Right forelimb (tissue), 1 donor: ENCODE measurements at places on chromosomes 16 and 17.

GRCh38 chr17:789160-789840 is 7.1 kb downstream of the MRM3 start:
- DNase-seq, result peak; percentile 24

DNA sequence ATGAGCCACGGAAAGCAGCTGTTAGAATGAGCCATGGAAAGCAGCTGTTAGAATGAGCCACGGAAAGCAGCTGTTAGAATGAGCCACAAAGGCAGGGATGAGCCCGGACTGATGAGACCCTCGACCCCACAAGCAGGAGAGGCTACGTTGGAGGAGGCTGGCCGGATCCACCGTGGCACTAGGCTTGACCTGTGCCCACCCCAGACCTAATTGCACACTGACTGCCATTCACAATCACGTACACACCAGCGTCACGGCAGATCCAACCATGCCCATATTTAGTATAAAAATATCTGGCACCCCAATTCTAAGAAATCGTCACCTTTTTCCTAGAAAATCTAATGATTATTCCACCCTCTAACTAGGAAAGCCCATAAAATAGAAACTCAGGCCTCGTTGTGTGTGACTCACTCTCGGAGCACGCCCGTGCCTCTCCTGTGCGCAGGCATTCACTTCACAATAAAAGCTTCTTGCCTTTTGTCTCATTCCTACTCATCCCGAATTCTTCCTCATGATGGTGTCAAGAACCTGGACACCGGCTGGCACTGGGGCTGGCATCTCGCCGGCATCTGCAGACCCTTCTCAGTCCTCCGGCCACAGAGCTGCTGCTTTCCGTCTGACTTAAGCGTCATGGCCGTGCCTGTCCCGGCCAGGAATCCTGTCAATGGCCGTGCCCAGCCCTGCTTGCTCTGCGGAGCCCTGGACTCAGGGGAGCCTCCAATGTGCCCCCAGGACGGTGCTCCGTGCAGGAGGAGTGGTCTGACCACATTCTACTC is 5.5 kb upstream of the SECTM1 start:
- no peak for DNase-seq

- no peak for DNase-seq
Observed at GRCh38 chr17:45101883-45102811, 30.2 kb downstream of the PLCD3 start.

DNA sequence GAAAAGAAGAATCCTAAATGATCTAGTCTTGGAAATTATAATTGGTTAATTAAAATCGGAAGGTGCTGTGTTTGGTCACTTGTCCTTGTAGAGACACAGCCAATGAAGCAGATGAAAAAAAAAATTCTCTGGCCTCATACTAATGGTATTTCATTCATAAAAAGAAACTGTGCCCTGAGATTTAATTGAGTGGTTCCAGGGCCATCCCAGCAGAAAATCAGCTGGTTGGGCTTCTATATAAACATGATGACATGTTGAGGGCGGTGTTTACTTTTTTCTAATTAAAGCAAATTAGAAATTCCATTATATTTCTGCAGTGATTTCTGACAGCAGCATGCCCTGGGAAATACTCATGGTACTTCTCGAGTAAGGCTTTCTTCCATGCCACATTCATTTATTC is 191.9 kb upstream of the KCNJ16 start:
- no peak for DNase-seq

DNA sequence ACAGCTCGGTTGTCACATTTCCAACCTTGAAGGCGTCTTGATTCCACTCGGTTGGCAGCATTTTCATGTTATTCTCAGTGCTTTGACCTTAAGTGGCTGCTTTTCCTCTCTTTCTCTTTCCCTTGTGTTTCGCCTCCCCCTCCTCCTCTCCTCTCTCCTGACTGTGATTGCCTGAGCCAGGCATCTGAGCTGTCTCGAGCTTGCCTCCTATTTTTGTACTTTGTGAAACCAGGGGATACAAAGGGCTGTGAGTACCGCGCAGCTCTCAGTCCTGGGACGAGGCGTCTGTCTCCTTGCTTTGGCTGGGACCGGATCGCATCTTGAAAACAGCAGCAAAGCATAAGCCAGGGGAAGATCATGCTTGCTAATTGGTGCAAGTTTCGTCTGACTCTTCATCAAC is 48.8 kb upstream of the SDK2 start:
- no peak for DNase-seq

DNA sequence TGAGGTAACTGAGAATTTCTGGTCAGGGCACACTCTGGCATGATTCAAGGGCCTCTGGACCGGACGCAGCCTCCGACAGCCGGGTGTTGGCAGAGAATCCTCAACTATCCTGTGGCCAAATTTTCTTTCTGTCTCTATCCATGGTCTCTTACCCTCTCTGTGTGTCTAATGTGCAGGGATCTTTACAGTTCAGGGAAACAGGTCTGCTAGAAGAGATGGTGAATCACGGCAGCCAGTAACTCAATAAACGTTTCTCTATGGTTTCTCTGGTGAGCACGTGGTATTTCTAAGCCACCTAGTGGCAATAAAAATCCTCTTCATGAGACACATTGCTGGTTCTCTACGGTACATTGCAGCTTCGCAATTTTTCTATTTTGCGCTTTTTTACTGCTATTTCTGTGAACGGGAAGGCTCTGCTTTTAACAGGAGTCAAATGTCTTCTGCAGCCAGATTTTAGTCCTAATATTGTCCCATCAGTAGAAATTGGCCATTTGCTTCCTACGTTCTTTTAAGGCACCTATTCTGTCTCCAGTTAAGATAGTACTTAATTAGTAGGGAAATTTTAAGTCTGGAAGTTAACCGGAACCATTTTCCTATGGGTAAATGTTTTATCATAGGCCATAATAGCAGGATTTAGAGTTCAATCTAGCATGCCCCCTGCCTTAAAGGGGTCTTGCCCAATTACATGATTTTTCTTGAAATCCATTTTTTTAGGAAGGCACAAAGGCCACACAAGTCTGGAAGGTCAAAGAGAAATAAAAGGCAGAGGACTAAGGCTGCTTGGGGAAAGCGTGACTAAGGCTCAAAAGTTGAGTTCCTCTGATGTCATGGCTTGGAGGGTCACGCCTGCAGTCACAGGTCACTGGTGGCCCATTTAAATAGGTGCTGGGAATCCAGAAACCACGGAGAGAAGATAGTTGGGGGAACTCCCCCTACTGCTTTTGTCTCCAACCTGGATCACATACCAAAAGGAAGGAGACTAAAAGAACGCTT is 31.5 kb downstream of the QPRT start:
- DNase-seq, result peak; percentile 52

DNA sequence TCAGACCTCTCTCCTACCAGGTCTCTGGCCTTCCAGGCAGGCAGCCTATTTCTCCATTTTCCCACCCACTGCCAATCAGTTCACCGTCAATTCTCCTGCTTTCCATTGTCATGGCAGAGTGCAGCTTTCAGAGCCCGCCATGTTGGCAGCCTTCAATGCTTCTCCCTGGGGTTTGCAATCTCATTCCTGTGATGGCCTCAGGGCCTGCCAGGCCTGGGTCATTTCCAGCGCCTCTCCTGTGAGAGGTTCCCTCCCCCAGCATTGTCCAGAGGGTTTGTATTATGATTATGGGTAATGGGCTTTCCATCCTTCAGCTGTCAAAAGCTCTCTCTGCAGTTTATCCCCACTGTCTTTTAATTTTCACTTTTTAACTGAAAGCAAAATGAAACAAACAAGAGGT is 716.6 kb upstream of the CDH8 start:
- DNase-seq, result no peak

DNA sequence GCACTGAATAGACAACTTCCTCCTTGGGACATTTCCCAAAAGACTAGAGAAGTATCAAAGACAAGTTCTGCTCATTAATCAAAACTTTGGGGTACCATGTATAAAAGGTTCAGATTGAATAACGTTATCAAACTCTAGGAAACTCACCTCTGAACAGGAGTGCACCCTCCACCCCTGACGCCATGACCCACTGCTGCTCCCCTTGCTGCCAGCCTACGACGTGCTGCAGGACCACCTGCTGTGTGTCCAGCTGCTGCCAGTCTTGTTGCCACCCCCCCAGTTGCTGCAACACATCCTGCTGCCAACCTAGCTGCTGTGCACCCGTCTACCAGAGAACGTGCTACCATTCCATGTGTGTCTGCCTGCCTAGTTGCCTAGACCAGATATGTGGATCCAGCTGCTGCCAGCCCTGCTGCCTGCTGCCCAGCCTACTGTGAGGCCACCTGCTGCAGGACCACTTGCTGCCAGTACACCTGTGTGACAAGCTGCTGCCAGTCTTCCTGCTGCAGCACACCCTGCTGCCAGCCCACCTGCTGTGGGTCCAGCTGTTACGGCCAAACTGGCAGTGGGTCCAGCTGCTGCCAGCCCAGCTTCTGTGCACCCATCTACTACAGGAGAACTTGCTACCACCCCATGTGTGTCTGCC is 13.8 kb upstream of the KRTAP9-2 start:
- DNase-seq, result no peak

DNA sequence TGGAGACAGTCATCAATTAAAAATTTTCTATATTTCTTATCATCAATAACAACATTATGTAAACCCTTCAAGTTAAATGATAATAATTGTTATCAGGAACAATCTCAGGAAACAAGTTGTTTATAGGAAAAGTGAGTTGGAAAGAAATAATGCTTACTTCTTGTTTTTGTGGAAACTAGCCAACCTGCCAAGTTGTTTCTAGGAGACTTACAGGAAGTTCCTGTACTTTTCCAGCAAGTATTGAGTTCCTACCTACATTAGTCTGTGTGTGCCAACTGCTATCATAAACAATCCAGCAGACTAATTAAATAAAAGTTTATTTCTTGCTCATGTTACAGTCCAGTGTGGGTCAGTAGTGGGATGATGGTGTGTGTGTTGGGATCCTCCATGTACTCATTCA is 1.6 kb upstream of the CCL14 start:
- DNase-seq, result no peak

- DNase-seq, result no peak
Observed at GRCh38 chr16:1100084-1100800, 4.2 kb upstream of the C1QTNF8 start.

DNA sequence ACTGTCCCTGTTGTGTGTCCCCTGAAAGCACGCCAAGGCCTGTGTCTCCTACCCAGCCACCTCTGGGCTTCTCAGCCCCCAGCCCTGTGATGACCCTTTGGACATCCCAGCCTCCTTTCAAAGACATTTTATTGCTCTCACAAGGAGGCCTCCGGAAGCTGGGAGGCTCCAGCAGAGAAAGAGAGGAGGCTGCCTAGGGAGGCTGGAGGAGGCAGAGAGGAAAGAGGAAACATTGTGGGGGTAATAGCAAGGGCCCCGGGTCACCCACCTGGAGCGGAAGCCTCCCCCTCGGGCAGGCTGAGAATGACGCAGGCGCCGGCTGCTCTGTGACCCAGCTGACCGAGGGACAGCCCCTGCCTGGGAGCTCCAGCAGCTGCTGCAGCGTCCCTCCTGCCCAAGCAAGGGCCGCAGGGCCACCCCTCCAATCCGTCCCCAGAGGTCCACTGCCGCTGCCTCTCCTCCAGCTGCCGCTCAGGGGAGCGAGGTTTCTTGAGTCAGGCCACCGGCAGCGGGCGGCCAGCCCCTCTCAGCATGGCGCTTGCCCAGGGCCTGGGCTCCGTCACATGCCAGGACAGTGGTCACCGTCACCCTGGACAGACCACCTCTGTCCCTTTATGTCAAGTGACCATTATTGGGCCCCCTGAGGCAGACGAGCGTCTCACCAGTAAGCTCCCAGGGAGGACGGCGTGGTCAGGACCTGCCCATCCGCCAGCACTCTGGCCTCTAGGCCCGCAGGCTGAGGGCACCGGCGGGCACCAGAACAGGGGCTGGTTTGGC is 29.3 kb downstream of the ACTG1 start:
- peak; percentile 76 for DNase-seq

DNA sequence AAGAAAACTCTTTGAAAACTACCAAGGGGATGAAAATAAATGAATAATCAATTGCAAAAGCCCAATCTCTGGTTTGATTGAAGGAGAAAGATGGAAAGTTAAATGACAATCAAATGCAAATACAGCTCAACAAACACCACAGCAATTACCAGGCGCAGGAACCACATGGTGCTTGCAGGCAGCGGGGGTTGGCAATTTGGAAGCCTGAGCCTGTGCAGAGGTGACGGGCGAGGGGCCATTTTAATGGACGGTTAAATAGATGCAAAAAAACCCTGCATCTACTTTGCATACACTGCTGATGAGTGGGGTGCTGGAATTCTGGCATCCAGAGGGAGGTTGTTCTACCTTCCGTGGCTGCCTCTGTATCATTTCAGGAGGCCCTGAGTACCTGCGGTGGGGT is 4.8 kb upstream of the SEZ6 start:
- no peak for DNase-seq

DNA sequence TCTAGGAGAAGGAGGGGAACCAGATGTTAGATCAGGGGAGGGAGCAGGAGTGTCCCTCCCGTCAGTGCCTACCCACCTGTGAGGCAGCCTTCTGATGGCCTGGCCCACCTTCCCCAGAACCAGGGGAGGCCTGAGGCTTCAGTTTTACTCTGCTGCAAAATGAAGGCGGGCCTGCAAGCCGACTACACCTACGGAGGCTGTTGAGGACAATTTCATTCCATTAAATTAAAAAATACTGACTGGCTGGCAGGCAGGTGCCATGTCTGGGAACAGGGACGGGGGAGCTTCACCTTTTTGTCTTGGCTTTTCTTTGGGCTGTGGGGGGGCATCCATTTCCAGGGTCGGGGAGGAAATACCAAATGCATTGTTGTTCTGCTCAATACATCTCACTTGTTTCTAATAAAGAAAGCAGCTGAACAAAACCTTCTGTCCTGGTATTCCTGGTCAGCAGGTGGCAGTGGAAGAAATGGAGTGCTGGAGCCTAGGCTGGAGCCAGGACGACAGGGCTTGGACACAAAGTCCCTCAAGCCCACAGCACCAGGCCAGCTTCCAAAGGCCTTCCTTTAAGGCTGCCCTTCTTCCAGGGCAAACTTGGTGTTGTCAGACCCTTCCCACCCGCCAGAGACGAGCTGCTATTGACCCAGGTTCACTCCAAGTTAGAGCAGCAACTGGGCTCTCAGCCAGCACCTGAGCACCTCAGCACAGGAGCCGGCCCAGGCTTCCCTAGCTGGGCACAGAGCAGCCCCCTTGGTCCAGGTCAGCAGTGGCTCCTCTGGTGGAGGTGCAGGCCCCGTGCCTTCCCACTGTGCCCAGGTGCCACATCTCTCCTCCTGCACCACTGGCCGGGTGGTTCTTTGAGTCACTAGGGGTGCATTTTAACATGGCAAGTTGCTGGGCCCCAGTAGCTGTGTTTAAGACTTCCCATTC is 23.5 kb downstream of the PLCD3 start:
- DNase-seq, result no peak

GRCh38 chr17:65584604-65585521 is 23.4 kb upstream of the AXIN2 start:
- no peak for DNase-seq

GRCh38 chr17:60231691-60232090 is 81.9 kb downstream of the CA4 start:
- no peak for DNase-seq

GRCh38 chr16:10738231-10739077 is 5.2 kb upstream of the NUBP1 start:
- peak; percentile 56 for DNase-seq
